GM23248 (cell line): ENCODE measurements at places on chromosomes 11 and 22.
A peak's percentile ranks its signal among the peaks of the same experiment; 100 is the strongest.

- no peaks in the 10 kb centered on the region for H3K27me3 ChIP-seq
- no peaks in the 10 kb centered on the region for H3K36me3 ChIP-seq
- H3K27ac ChIP-seq = peak overlapping the region; percentile 95
- DNase-seq = peak; percentile 98
Measured at GRCh38 chr11:11396301-11397035, 43.4 kb upstream of the CSNK2A3 start.

DNA sequence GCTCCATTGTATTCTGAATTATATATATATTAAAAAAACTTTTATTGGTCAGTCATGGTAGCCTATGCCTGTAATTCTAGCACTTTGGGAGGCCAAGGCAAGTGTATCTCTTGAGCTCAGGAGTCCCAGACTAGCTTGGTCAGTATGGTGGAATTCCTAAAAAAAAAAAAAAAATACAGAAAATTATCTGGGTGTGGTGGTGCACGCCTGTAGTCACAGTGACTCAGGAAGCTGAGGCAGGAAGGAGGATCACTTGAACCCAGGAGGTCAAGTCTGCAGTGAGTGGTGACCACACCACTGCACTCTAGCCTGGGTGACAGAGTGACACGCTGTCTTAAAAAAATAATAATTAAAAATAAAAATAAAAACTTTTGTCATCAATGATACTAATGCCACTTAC lies 133.2 kb downstream of the FAT3 start:
- H3K4me3 ChIP-seq = no peak overlapping the region
- H3K27me3 ChIP-seq = 0 out of 2 replicates have a peak, but pooled peaks cover 5% of the 10 kb centered on the region
- H3K27ac ChIP-seq = no peak overlapping the region
- no peak for DNase-seq
- H3K4me1 ChIP-seq = no peaks in the 10 kb centered on the region

GRCh38 chr11:63813563-63814382 lies 517 bp downstream of the SPINDOC start:
- H3K4me1 ChIP-seq = peaks cover 17% of the 10 kb centered on the region
- DNase-seq = peak; percentile 55
- no peaks in the 10 kb centered on the region for H3K36me3 ChIP-seq
- no peaks in the 10 kb centered on the region for H3K27me3 ChIP-seq
- H3K27ac ChIP-seq = peak overlapping the region; percentile 35; the same call in 1 of the 2 replicates
- peak overlapping the region; percentile 98 for H3K4me3 ChIP-seq

DNA sequence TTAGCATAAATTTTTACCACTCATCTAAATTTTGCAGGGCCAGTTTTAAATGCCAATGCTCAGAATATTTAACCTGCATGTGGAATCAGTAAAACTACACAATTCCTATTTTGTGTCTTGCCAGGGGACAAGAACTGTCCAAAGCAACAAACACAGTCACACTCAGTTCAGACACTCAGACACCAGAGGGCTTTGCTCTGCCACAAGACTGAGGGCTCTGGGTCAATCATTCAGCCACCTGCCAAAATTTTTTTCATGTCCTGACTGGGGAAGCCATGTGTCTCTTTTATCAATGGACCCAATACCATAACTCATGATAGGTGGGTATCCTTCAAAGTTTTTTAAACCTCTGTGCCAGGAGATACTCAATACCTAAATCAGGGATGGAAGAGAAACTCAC lies 304.0 kb upstream of the ANO3 start:
- H3K4me3 ChIP-seq = no peak overlapping the region
- H3K4me1 ChIP-seq = 0 out of 2 replicates have a peak, but pooled peaks cover 6% of the 10 kb centered on the region
- no peaks in the 10 kb centered on the region for H3K36me3 ChIP-seq

GRCh38 chr11:44568658-44569473 lies 3.4 kb downstream of the CD82 start:
- peak; percentile 96 for DNase-seq
- peaks cover 22% of the 10 kb centered on the region for H3K4me1 ChIP-seq
- H3K36me3 ChIP-seq = no peaks in the 10 kb centered on the region
- no peak overlapping the region for H3K4me3 ChIP-seq

- no peak overlapping the region for H3K27ac ChIP-seq
- DNase-seq = no peak
- no peaks in the 10 kb centered on the region for H3K27me3 ChIP-seq
- no peak overlapping the region for H3K4me3 ChIP-seq
- no peaks in the 10 kb centered on the region for H3K36me3 ChIP-seq
Measured at GRCh38 chr22:43205748-43206508, 19.0 kb upstream of the TTLL12 start.

DNA sequence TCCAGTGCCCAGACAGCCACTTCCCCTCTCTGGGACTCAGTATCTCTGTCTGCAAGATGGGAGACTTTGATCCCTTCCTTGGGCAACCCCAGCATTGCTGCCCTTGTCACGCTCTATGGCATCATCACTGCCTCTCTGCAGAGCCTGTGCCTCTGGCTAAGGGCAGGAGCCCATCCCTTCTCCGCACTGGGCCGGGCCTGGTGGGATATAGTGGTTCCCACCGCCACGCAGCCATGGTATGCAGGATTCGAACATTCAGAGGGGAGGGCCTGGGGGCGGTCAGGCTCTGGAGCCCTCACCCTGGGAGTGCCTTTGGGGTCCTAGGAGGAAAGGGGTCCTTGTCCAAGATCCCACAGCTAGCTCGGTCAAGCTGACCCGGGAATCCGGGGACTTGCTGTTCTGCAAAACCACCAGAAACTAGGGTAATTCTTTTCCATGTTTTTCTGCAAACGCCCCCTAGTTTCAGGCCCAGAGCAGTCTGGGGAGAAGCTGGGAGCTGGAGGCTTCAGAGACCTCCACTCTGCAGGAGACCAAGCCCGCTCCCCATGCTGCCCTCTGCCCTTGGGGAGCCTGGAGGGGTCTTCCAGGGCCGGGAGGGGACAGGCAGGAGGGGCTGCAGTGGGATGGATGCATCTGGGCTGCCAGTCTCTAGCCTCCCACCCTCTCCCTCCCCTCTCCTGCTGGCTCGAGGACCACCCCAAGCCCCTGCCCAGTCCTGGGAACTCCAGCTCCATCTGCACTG lies 24.4 kb upstream of the CBX7 start:
- DNase-seq = peak; percentile 27
- no peaks in the 10 kb centered on the region for H3K36me3 ChIP-seq
- no peak overlapping the region for H3K27ac ChIP-seq
- H3K4me1 ChIP-seq = peaks cover 48% of the 10 kb centered on the region
- no peaks in the 10 kb centered on the region for H3K27me3 ChIP-seq

GRCh38 chr11:971092-971690 lies 45.5 kb downstream of the AP2A2 start:
- no peak overlapping the region for H3K4me3 ChIP-seq
- H3K27ac ChIP-seq = no peak overlapping the region
- DNase-seq = no peak

DNA sequence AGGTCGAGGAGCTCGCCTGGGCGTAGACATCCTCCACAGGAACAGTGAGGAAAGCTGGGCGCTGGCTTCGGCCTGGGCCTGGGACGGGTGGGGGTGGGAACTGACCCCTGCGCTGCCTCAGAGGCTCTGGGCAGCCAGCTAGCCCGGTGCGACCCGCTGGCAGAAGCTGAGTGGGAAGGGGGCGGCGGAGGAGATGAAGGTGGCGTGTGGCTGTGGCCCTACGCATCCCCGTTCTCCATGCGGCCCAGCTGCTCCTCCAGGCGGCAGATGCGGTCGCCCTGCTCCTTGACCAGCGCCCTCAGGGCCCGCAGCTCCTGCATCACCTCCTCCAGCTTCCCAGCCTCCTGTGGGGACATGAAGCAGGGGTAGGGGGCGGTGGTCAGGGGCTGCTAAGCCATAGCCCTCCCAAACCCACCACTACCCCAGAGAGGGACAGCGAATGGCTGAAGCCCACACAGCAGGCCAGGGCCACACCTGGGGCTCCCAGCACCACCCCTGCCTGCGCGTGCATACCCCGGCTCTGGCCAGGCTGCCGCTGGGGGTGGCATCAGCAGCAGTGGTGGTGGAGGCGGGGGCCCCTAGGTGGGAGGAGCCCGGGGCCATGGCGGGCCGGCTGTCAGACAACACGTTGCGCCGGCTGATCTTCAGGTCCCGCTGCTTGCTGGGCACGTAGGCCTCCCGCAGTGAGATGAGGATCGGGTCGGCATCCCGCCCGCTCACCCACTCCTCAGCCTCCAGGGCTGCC lies 848 bp upstream of the PTPRCAP start:
- no peaks in the 10 kb centered on the region; the same call in 1 of the 2 replicates for H3K36me3 ChIP-seq
- no peaks in the 10 kb centered on the region for H3K4me1 ChIP-seq
- DNase-seq = no peak
- no peak overlapping the region for H3K4me3 ChIP-seq
- H3K27ac ChIP-seq = no peak overlapping the region

DNA sequence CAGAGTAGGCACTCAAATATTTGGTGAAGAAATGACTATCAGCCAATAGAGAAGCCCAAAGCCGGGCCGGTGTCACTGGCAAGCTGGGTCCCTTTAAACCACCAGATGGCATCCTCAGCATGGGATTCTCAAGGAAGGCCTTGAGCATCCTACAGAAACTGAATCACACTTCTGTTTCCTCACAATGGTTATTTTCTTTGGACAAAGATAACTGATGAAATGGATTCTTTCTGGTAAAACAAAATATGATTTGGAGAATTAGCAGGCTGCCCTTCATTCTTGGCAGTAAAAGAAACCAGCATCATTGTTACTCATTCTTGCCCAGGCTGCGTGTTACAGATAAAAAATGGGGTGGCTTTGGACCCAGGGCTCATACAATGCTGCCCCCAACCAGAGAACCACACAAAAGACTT lies 30.3 kb upstream of the ASPHD2 start:
- peak overlapping the region; percentile 39 for H3K27ac ChIP-seq
- H3K36me3 ChIP-seq = no peaks in the 10 kb centered on the region
- H3K4me3 ChIP-seq = no peak overlapping the region

DNA sequence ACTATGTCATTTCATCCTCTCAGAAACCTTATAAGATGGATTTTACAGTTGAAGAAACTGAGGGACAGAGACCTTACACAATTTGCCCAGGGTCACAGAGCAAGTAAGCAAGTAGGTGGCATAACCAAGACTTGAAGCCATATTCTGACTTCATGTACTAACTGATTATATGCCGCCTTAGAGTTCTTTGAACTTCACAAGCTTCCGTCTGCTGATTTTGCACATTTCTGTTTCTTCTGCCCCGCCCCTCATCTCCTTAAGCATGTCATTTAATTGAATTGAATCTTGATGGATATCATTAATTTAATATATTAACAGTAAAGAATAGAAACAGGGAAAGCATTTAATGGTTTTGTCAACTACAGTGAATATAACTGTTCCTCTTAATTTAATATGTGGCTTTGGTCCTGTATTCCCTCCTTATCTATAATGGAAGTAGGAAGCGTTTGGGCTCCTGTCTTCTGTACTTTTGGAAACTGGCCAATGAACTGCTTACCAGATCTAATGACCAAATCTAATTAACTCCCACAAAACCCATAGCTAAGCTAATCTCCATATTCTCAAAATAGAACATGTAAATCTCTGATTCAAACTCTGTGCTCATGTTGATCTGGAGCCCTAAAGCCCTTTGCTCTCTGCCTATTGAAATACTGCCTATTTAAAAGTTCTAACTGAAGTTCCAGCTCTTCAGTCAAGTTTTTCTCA lies 30.4 kb downstream of the SIK2 start:
- H3K27ac ChIP-seq = peak overlapping the region; percentile 60; the same call in 1 of the 2 replicates
- no peaks in the 10 kb centered on the region for H3K27me3 ChIP-seq
- H3K4me3 ChIP-seq = no peak overlapping the region
- peaks cover 76% of the 10 kb centered on the region for H3K4me1 ChIP-seq

GRCh38 chr22:50117168-50117762 lies 27.5 kb downstream of the MOV10L1 start:
- no peak overlapping the region for H3K27ac ChIP-seq
- no peak overlapping the region for H3K4me3 ChIP-seq
- DNase-seq = no peak
- peaks cover 16% of the 10 kb centered on the region for H3K4me1 ChIP-seq
- no peaks in the 10 kb centered on the region for H3K27me3 ChIP-seq

GRCh38 chr11:35484435-35484834 lies 41.0 kb downstream of the PAMR1 start:
- 0 out of 2 replicates have a peak, but pooled peaks cover 12% of the 10 kb centered on the region for H3K36me3 ChIP-seq
- peak; percentile 78 for DNase-seq
- H3K4me1 ChIP-seq = peaks cover 45% of the 10 kb centered on the region
- peak overlapping the region; percentile 65 for H3K27ac ChIP-seq
- H3K4me3 ChIP-seq = no peak overlapping the region
- no peaks in the 10 kb centered on the region for H3K27me3 ChIP-seq

DNA sequence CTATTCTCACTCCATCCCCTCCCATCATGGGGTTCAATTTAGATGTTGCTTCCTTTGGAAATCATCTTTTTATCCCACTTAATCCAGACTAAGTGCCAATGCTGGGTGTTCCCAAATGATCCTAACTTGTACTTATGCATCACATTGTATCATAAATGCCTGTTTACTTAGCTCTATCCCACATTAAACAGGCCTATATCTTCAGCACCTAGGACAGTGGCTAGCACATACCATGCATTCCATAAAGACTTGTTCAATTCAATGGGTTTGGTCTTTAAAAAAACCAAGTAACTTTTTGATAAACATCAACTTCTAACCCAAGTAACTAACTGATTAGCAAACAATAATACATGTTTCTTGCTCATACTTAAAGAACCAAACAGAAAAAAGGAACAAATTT lies 40.6 kb downstream of the RSF1 start:
- no peaks in the 10 kb centered on the region for H3K4me1 ChIP-seq
- H3K36me3 ChIP-seq = no peaks in the 10 kb centered on the region
- H3K4me3 ChIP-seq = no peak overlapping the region
- no peaks in the 10 kb centered on the region for H3K27me3 ChIP-seq

DNA sequence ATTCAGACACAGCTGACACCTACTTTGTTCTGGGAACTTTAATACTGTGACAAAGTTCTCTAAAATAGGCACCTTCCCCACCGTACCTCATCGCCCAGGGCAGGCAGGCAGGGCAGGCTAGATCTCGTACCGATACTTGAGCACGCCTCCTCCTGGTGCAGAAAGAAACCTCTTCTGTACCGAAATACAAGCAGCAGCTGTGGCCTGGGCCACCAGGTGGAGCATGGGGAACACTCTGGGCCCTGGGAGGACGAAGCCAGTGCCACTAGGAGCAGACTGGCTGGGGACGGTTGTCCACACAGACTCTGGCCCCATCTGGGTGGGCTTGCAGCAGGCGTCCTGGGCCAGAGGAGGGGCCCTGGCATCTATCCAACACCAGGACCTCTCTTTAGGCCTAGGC lies 12.8 kb downstream of the PMM1 start:
- no peaks in the 10 kb centered on the region for H3K27me3 ChIP-seq
- no peaks in the 10 kb centered on the region for H3K4me1 ChIP-seq
- DNase-seq = peak; percentile 62
- H3K4me3 ChIP-seq = no peak overlapping the region
- H3K36me3 ChIP-seq = no peaks in the 10 kb centered on the region; the same call in 1 of the 2 replicates
- no peak overlapping the region for H3K27ac ChIP-seq

GRCh38 chr11:48078689-48079088 lies 98.3 kb downstream of the PTPRJ start:
- H3K4me1 ChIP-seq = peaks cover 14% of the 10 kb centered on the region
- no peak overlapping the region for H3K4me3 ChIP-seq
- H3K27ac ChIP-seq = no peak overlapping the region
- DNase-seq = no peak

- H3K27ac ChIP-seq = peak overlapping the region; percentile 68
- H3K27me3 ChIP-seq = no peaks in the 10 kb centered on the region
- H3K4me1 ChIP-seq = peaks cover 44% of the 10 kb centered on the region
Measured at GRCh38 chr11:67379061-67380058, 6.0 kb upstream of the CLCF1 start.
